Stimulated activated CD8-positive, alpha-beta memory T cell treated with anti-CD3 and anti-CD28 coated beads, Interleukin-7, amount 100 ng/mL, for 24 hours (primary cell): ENCODE measurements at places on chromosomes 6 and 20.

DNA sequence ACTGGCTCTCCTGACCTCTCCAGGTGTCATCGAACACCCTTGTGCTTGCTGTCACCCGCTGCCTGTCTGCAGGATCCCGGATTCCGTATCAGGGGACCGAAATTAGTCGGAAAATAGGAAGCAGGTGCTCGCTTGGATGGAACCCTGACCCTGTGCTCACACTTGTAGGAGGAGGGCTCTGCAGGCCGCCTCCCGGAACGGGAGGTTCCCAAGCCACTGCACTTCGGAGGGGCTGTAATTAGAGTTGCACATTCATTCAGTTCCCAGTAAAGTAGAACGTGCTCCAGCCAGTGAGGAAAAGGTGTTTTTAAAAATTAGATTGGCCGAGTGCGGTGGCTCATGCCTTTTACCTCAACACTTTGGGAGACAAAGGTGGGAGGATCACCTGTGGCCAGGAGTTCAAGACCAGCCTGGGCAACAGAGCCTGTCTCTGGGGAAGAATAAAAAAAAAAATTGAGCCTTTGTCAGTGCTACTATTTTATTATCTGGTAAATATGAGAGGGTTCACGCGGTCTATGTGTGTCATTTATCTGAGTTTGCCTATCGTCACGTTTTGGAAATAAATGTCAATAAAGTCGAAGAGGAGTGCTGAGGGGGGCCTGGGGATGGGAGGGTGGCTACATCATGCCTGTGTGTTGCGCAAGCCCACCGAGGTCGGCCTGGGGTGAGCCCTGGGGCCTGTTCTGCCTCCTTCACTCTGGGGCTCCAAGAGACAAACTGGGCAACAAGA lies 1.5 kb upstream of the GMEB2 start:
- DNase-seq, result no peak

GRCh38 chr6:106546691-106547414 lies 82.4 kb downstream of the RTN4IP1 start:
- no peak for DNase-seq

GRCh38 chr6:115717062-115717461 lies 343.6 kb downstream of the FRK start:
- no peak for DNase-seq

GRCh38 chr20:34083781-34084180 lies 28.3 kb downstream of the EIF2S2 start:
- no peak for DNase-seq

- no peak for DNase-seq
Observed at GRCh38 chr6:45548657-45549515, 171.2 kb upstream of the SUPT3H start.

DNA sequence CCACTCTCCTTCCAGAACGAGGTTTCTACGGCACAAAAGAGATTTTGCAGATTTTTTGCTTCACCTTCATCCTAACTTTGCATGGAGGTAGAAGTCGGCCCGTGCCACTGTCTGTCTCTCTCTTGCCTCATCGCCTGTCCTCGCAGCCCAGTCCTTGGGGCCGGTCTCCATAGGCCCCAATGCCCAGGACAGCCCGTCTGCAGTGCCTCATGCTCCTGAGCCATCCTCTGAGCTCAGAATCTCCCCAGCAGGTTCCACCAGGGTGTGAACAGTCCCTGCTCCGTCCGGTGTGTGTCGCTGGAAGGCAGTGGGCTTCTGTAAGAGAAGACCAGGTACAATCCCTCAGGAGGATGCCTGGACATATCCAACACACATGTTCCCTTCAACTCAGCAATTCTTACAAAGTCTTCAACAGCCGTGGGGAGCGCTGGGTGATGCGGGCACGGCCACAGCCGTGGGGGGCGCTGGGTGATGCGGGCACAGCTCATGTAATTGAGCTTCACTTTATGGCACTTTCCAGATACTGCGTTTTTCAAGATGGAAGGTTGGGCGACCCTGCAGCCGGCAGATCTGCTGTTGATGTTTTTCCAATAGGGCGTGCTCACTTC lies 231.9 kb downstream of the DLL1 start:
- DNase-seq, result no peak

DNA sequence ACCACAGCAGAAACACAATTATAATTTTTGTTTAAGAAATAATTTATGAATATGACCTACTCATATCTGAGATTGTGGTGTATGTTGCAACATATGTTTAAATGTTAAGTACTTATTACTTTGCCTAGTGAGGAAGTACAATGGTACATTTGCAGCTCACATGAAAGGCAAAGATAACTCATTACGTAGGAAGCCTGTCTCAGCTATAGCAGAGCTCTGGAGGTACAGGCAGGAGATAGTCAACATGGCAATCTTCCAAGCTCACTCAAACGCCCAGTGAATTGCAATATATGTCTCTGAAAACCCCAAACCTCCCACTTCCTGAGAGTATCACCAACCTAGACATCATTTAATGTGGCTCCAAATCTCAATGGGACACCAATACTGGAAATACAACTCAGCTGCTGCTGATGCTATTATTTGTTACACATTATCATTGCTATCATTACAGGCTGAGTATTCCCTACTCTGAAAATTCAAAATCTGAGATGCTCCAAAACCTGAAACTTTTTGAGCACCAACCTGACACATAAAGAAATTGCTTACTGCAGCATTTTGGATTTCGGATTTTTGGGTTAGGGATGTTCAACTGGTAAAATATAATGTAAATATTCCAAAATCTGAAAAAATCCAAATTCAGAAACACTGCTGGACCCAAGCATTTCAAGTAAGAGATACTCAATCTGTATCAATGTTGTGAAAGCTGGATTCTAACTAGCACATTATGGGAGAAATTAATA lies 25.1 kb upstream of the GSTA4 start:
- no peak for DNase-seq

GRCh38 chr20:51729771-51730170 lies 38.4 kb downstream of the ATP9A start:
- no peak for DNase-seq

- no peak for DNase-seq
Observed at GRCh38 chr6:119201480-119201879, 123.0 kb upstream of the FAM184A start.

DNA sequence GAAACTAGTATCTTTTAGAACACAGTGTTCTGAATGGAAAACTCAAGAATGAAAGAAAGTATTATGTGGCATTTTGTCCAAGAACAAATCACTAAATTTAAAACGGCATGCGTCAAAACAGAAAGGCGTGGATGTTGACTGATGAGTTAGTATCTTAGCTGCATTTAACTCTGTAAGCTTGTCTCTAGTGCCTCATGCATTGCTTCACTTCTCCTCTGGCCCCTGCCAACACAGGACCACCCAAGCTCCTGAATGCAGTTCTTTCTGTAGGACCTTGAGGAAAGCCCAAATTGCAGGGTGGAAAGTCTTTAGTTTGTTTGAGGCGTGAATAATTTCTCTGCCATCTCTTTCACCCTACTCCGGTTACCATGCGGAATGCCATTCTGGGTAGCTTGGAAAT lies 632.2 kb downstream of the COL12A1 start:
- DNase-seq, result no peak

- no peak for DNase-seq
Observed at GRCh38 chr6:35011096-35012041, 122.3 kb downstream of the ANKS1A start.

- no peak for DNase-seq
Observed at GRCh38 chr6:108995296-108995695, 99.3 kb downstream of the SESN1 start.

GRCh38 chr6:157381631-157382621 lies 936 bp downstream of the ZDHHC14 start:
- peak; percentile 25 for DNase-seq

GRCh38 chr6:146444189-146444588 lies 99.4 kb upstream of the RAB32 start:
- DNase-seq, result no peak

GRCh38 chr6:36743538-36744303 lies 46.1 kb downstream of the RAB44 start:
- no peak for DNase-seq

- no peak for DNase-seq
Observed at GRCh38 chr20:38747495-38748096, 664 bp upstream of the ACTR5 start.

GRCh38 chr6:167056370-167056769 lies 57.2 kb downstream of the CEP43 start:
- no peak for DNase-seq

- DNase-seq, result peak; percentile 47
Observed at GRCh38 chr6:53651764-53652401, 13.7 kb downstream of the KLHL31 start.

GRCh38 chr20:60016406-60016805 lies 58.2 kb downstream of the CDH26 start:
- DNase-seq, result no peak

DNA sequence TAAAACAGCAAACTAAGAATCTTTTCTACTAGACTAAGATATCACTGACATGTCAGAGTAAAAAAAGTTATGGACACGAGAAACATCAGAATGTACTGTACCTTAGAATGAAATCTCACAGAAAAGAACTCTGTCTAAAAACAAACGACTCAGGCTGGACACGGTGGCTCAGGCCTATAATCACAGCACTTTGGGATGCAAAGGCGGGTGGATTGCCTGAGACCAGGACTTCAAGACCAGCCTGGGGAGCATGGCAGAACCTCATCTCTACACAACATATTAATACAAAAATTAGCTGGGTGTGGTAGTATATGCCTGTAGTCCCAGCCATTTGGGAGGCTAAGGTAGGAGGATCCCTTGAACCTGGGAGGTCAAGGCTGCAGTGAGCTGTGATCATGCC lies 122.6 kb downstream of the PRND start:
- no peak for DNase-seq

GRCh38 chr6:50815436-50816114 lies 3.1 kb upstream of the TFAP2B start:
- no peak for DNase-seq

DNA sequence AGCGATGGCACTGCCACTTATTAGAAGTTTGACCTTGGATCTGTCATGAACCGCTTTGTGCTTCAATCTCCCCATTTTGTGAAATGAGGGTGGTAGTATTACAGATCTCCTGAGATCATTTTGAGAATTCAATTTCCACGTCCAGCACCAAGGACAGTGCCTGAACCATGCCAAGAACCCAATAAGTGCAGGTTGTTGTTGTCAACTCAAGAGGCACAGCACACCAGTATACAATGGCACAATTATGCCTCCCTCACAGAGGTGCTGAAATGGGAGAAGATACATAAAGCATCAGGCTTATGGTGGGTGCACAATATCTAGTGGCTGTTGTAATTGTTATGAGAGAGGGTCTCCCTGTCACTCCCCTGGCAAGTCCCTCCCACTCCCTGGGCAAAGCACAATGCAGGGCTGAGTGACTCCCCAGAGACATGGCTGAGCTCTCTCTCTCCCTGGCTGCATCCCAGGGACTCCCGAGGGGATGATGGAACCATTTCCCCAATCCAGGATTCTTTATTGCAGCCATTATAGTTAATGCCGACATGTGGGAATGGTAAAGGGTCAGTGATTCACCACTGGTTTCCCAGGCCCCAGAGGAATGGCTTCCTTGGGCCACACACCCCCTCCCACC lies 78.7 kb downstream of the CDH22 start:
- DNase-seq, result no peak

DNA sequence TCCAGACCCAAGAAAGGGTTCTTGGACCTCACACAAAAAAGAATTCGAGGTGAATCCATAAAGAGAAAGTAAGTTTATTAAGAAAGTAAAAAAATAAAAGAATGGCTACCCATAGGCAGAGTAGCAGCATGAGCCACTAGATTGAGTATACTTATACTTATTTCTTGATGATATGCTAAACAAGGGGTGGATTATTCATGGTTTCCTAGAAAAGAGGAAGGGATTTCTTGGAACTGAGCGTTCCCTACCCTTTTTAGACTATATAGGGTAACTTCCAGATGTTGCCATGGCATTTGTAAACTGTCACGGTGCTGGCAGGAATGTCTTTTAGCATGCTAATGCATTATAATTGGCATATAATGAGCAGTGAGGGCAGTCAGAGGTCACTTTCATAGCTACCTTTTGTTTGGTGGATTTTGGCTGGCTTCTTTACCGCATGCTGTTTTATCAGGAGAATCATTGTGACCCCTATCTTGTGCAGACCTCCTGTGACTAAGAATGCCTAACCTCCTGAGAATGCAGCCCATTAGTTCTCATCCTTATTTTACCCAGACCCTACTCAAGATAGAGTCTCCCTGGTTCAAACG lies 44.3 kb downstream of the TENT5A start:
- no peak for DNase-seq
